NCI-H1694 (cell line): ENCODE measurements at places on chromosomes 5 and 9.

DNA sequence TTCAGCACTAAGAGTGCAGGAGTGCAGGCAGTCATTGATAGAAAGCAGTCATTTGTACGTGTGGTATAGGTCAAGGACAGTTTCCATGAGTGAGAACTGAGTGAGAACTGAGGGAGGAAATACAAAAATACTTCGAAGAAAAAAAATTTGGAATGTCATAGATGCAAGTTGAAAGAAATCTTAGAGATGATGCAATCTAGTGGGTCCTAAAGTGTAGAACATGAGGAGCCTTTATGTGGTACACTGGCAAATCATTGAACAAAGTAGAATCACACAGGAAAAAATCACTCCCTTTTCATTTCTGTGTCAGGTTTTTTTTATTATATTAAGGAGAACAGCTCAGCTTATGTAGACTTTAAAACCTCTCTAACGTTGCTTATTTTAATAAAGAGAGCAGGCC, 26.4 kb upstream of the SLC1A1 start:
- DNase-seq: no peak

- DNase-seq: no peak
These were observed 12.5 kb upstream of the SLC35D2 start for GRCh38 chr9:96395964-96396363.

GRCh38 chr5:16372493-16372892, 93.1 kb downstream of the ZNF622 start:
- DNase-seq: no peak

DNA sequence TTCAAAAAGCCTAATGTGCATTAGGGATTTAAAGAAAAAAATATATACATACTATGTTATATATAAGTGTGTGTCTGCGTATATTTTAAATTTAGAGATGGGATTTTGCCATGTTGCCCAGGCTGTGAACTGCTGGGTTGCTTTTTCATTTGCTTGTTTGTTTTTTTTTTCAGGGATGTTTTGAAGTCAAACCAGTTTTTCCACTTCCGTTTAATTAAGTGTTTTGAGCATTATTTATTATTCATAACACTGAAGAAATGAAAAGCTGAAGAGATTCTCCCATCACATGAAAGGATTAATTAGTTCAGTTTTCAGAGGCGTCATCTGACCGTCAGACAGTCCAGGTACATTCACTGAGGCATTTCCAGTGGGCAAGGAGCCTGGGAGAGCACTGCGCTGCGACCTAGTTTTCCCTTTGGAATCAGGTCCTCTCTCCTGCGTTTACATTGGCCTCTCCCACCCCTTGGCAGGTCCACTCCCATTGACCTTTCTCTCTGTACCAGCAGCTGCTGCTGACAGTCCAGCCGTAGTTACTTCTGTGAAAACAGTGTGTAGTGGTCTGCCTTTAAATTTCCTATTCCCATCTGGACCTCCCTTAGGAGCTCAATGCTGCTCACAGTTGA, 26.0 kb downstream of the ARRDC3 start:
- DNase-seq: no peak

DNA sequence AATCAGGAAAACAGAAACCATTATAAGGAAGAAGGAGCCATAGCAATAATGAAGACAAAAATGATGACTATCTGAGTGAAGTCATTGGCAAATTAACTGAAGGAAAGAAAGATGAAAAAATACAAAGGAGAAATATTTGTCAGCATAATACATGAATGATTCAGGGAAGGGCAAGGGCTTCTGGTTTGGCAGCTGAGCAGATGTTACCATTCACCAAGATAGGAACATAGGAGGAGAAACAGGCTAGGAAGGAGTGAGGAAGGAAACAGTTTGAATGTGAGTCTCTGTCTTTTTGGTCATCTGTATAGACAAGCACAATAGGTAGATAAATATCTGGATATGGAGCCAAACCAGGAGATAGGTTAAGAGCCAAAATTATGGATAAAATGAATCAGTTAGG, 296.0 kb downstream of the ISL1 start:
- no peak for DNase-seq

GRCh38 chr5:135124724-135125123, 90.7 kb upstream of the PITX1 start:
- no peak for DNase-seq

DNA sequence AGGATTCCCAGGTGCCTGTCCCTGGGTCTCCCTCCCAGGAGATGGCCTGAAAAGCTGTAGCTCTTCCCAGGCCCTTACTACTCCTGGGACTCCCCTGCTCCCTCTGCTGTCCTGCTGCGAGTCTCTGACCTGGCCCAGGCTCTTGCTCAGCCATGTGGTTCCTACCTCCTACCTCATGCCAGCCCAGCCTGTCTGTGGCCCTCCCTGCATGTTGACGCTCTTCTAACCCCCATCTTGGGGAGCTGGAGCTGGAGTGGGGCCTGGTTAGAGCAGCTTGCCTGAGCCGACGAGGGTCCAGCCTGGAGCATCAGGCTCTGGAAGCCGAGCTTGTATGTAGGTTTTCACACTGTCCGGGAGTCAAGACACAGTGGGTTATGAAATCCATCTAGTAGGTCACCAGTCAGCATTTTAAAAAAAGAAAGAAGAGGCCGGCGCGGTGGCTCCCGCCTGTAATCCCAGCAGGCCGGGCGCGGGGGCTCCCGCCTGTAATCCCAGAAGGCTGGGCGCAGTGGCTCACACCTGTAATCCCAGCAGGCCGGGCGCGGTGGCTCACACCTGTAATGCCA, 244.4 kb downstream of the FANCC start:
- no peak for DNase-seq

GRCh38 chr5:102795526-102795925, 40.4 kb downstream of the PAM start:
- no peak for DNase-seq

GRCh38 chr9:136220017-136220729, 15.2 kb upstream of the LHX3 start:
- DNase-seq: no peak

GRCh38 chr9:127050591-127051001, 71.8 kb downstream of the ANGPTL2 start:
- no peak for DNase-seq

DNA sequence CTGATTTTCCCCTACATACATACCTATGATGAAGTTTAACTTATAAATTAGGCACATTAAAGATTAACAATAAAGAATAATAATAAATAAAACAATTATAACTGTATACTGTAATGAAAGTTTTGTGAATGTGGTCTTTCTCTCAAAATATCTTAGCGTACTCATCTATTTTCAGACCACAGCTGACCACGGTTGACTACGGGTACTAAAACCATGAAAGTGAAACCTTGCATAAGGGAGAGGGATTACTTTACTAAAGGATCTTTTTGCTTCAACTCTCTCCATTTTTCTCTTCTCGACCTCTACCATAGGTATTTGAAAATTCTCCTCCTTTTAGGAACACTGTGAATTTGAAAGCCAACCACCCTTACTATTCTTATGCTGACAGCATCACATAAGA, 475.5 kb downstream of the CETN3 start:
- DNase-seq: no peak
